ENCODE measurements at places on chromosomes 3 and 15.

DNA sequence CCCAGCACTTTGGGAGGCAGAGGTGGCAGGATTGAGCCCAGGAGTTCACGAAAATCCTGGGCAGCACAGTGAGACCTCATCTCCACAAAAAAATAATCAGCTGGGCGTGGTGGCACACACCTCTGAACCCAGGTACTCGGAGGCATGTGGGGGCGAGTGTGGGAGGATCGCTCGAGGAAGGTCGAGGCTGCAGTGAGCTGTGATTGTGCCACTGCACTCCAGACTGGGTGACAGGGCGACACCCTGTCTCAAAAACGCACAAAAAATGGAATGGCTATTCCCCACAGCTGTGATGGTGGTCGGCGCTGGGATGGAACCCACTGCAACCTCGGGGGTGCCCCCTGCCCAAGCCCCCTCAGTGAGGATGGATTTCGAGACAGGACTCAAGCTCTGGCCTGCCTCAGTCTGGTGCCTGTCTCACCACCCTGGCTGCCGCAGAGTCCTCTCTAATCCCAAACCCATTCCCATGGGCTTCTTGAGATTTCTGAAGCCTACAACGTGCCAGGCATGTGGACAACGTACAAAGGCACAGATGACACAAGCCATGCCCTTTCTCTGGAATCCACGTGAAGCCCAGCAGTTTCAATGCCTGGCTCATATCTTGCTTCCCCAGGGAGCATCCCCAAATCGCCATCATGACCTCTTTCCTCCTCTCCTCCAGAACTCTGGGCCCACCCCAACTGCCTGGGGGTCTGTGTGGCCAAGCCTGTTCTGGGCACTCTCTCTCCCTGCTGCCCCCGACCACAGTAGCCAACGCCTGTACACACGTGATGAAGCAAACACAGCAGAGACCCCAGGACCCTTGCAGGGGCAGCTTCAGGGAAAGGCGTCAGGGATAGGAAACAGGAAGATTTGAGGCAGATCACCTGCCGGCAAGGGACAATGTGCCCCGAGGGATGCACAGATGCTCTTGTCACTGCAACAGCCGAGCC lies 32.4 kb downstream of the ADAMTS17 start:
- DNase-seq, result no peak

- no peak for DNase-seq
These were observed 95.9 kb downstream of the FLNB start for GRCh38 chr3:58104151-58104550.

DNA sequence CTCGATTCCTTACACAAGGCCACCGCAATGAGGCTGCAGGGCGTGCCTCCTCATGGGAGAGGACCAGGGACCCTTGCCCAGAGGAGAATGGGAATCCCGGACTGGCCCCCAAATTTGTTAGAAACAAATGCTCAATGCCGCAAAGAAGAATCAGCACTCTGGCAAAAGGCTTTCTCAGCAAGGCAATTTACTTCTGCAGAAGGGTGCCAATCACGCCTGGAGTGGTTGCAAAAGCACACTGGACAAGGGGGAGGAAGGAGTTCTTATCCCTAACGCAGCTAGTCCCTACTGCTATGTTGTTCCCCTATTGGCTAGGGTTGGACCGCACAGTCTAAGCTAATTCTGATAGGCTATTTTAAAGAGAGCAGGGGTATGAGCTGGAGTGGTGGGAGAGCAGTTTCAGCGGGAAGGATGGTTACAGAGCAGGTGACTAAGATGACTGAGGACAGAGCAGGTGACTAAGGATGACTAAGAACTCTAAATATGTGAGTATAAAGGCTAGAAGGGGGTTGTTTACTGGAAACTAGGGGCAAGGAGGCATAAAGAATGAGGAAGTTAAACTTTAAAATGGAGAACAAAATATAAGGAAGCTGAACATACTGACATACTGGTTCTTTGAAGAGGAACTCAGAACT lies 48.5 kb downstream of the KATNBL1 start:
- no peak for DNase-seq

GRCh38 chr3:67550541-67550940 lies 103.9 kb downstream of the SUCLG2 start:
- no peak for DNase-seq

DNA sequence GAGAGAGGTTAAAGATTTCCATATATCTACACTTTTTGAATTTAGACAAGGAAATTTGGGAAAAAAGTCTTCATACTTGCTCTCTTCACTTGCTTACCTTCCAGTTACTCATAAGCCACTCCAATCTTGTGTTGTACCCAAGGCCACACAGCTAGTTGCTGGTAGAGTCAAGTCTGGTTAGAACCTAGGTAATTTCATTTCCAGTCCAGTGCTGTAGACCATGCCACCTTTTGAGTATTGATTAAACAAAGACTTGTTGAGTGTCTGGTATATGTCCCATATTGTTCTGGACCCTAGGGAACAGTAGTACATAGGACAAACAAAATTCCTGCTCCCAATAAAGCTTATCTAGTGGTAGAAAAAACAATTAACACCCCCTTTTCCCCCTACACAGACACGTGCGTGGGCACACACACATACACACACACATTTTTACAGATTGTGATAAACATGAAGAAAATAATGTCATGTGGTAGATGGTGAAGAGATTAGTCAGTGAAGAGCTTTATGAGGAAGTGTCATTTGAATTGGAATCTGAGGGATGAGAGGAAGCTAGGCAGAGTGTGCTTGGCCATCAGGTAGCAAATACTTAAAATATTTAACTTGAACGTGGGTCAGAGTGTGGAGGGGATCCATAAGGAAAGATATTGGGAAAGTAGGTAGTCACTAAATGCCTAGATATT lies 2.1 kb downstream of the CMC1 start:
- DNase-seq, result no peak

DNA sequence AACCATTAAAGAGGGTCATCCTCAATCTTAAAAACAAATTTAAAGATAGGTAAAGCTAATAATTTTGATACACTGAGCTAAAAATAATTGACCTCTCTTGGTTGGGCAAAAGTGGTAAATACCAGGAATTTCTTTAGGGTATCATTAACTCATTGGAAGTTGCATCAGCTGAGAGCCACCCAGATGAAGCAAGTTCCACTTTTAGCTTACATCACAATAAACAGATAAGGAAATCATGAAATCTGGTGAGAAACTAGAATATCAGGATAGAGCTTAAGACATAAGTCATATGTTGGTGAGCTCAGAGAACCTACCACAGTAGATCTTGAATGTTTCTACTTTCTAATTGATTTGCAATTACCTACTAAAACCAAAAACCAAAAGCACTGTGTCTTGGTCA lies 97.4 kb upstream of the SLC2A2 start:
- no peak for DNase-seq

DNA sequence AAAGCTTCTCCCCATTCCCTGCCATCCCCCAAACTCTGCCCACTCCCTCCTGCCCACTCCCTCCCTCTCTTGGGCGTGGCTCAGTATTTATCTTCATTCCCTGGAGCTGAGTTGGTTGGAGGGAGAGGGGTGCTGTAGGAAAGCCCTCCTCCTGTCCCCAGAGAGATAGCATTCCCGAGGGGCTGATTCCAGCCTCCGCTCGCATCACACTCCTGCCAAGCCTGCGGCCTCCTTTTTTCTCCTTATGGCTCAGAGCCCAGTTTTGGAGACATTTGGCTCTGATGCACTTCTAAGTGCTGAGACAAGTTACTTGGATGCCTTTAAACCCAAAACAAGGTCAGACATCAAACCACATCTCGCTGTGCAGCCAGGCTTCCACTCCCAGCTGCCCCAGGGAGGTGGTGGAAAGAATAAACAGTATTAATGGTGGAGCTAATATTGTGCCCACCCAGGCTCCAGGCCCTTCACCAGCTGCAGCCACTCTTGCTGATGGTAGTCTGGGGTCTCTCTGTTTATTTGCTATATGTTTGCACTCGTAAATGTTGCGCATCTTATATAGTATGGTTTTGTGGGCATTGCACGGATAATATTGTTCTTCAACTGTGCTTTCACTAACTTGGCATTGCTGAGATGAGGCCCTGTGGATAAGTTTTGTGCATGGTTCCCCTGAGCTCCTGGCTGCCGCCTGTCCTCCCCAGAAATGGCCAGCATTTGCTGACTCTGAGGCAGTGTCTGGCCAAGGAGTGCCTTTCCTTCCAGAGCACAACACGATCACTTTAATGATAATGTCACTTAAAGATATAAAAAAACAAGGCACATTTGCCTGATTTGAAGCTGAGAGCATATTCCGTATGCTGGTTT lies 157.2 kb downstream of the LRRC28 start:
- DNase-seq, result peak; percentile 90

GRCh38 chr3:187997490-187997889 lies 156.5 kb upstream of the LPP start:
- peak; percentile 52 for DNase-seq

GRCh38 chr3:161108840-161109239 lies 3.7 kb upstream of the B3GALNT1 start:
- DNase-seq, result peak; percentile 58

- DNase-seq, result no peak
These were observed 569.3 kb downstream of the MECOM start for GRCh38 chr3:169094204-169094603.

- DNase-seq, result no peak
These were observed 14.7 kb downstream of the PCYT1A start for GRCh38 chr3:196272826-196273225.

DNA sequence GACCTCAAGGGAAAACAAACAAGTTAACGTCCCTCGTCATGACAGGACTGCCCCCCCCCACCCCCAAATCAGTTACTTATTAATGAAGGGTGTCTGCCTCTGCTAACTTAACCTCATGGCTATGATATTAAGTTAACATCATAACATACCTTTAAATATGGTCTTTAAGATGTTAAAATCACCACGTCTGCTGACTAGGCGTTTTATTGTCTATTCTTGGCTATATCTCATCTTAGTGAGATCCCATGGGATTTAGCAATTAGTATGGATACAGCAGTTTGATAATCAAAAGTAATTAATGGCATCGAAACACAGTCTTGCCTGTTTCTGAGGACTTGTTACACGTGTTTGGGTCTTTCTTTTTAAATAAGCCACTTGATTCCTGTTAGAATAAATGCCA lies 186.9 kb downstream of the FOXB1 start:
- no peak for DNase-seq

Data from AG10803 (cell line).